ENCODE measurements at places on chromosomes 4 and X. TPM values are rescaled to one million over a fixed set of nuclear protein-coding genes. Genes with fewer than 3 reads are reported as not detected.

The TRIM60 gene
- polyA plus RNA-seq = not detected

GRCh38 chrX:129347291-129347690 is 176.0 kb downstream of the SMARCA1 start:
- H3K36me3 ChIP-seq = no peaks in the 10 kb centered on the region
- no peak overlapping the region for H3K4me3 ChIP-seq
- no peaks in the 10 kb centered on the region for H3K27me3 ChIP-seq
- H3K27ac ChIP-seq = no peak overlapping the region
- no peak for DNase-seq
- no peaks in the 10 kb centered on the region for H3K4me1 ChIP-seq

GRCh38 chrX:68808686-68809357 is 20.0 kb upstream of the EFNB1 start:
- H3K27ac ChIP-seq = no peak overlapping the region
- H3K27me3 ChIP-seq = no peaks in the 10 kb centered on the region
- no peak overlapping the region for H3K4me3 ChIP-seq
- DNase-seq = peak; percentile 48

The KIT gene
- 4.9 TPM for polyA plus RNA-seq

- no peaks in the 10 kb centered on the region for H3K4me1 ChIP-seq
- no peak overlapping the region for H3K4me3 ChIP-seq
- DNase-seq = no peak
Measured at GRCh38 chr4:157791236-157791635, 381.6 kb downstream of the GASK1B start.

GRCh38 chrX:139297638-139298037 is 232.9 kb upstream of the F9 start:
- H3K4me1 ChIP-seq = no peaks in the 10 kb centered on the region
- no peak overlapping the region for H3K27ac ChIP-seq
- H3K4me3 ChIP-seq = no peak overlapping the region

- peak overlapping the region; percentile 76 for H3K27ac ChIP-seq
- DNase-seq = no peak
- H3K36me3 ChIP-seq = no peaks in the 10 kb centered on the region
- no peak overlapping the region for H3K4me3 ChIP-seq
- H3K27me3 ChIP-seq = no peaks in the 10 kb centered on the region
Measured at GRCh38 chr4:26075583-26075982, 161.6 kb downstream of the SMIM20 start.

The RAB40AL gene
- 0.20 TPM for polyA plus RNA-seq

The PKD2 gene
- polyA plus RNA-seq = 9.8 TPM

- no peaks in the 10 kb centered on the region for H3K27me3 ChIP-seq
- peaks cover 6% of the 10 kb centered on the region for H3K4me1 ChIP-seq
- H3K4me3 ChIP-seq = no peak overlapping the region
- DNase-seq = no peak
Measured at GRCh38 chr4:140309124-140309870, 64.1 kb upstream of the SCOC start.

The MAGEA10 gene
- not detected for polyA plus RNA-seq

DNA sequence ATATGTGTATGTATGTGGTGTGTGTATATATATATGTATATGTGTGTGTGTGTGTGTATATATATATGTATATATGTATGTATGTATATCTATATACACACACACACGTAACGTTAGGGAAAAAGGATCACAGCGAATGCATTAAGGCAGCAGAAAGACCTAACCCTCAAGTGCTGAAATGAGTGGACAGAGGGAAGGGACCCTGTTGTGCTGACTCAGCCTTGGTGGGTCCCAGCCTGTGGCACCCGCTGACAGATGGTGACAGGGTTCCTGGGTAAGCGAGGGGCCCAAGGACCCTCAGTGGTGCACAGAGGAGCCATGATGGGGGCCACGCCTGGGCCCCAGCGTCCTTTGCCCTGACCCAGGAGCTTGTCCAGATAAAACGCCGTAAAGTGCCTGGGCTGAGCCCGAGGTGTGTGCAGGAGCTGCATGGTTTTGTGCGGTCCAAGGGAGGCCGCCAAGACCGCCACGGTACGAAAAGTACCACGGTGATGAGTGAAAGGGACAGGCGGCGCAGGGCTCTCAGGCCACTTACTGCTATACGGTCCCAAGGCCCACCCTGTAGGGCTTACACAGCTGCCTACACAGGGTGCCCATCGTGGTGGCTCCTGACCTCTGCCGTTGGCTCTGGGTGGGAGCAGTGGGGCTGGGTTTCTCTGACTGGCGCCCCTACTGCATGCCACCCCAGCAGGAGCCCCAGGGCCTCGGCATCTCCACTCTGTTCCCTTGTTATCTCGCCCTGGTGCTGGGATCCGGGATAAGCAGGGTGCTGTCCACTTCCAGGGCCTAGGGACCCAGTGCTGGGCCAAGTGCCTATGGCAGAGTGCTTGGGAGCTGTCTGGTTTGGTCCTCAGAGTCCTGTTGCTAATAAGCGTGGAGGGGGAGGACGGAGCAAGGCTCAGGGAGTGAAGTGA is 10.0 kb downstream of the SH3BP2 start:
- no peaks in the 10 kb centered on the region for H3K27me3 ChIP-seq
- H3K4me1 ChIP-seq = peaks cover 73% of the 10 kb centered on the region
- peaks cover 2% of the 10 kb centered on the region for H3K36me3 ChIP-seq
- no peak overlapping the region for H3K4me3 ChIP-seq

The CPLX1 gene
- polyA plus RNA-seq = 2.9 TPM

DNA sequence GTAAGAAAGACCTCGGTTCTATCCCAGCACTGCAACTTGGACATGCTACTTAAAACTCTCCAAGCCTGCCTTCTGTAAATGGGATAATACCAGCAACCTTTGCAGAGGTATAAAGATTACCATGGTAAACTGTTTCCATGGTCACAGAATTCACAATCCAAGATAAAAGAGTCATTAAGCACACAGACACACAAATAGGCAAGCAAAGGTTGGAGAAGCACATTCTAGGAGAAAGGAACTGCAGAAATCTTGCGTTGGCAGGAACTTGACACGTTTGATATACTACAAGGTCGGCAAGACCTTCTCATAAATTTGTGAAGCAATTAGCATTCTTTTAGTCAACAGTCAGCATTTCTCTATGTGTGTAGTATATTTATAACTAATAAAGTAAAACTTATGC is 12.3 kb upstream of the CHRNA9 start:
- no peak overlapping the region for H3K27ac ChIP-seq
- no peak overlapping the region for H3K4me3 ChIP-seq
- H3K4me1 ChIP-seq = no peaks in the 10 kb centered on the region
- DNase-seq = no peak

DNA sequence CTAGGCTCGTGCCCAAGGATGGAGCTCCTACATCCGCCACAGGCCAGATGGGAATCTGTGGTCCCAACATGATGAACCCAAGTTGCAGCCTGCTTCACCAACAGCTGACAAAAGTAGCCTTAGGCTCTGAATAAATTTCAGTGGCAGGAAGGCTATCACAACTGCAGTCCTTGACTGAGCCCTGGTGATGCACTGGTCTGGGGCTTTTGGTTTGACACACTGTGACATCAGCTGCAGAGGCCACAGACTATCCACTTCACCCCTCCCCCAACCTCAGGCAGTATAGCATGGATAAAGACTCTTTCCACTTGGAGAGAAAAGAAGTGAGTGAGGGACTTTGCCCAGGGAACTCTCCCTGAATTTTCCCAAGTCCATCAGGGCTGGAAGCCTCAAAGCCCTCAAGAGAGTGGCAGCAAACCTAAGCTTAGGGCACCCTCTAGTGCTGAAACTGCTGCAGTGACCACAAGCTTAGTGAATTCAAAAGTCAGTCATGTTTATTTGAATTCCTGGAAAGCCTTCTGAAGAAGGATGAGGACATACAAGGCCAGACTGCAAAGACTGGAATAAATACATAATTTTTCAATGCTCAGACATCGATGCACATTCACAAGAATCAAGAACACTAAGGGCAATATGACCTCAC is 135.0 kb upstream of the TENT5D start:
- no peak overlapping the region for H3K4me3 ChIP-seq
- DNase-seq = peak; percentile 27
- H3K27me3 ChIP-seq = no peaks in the 10 kb centered on the region
- H3K27ac ChIP-seq = no peak overlapping the region

- DNase-seq = peak; percentile 77
- peak within 1 kb of the TSS; percentile 95 for H3K4me3 ChIP-seq
- no peaks in the 10 kb centered on the region for H3K27me3 ChIP-seq
- H3K27ac ChIP-seq = peak within 1 kb of the TSS; percentile 51
Measured at GRCh38 chr4:52038103-52038912, at the start of gene SGCB. TSS of gene SGCB (minus strand) at chr4:52038299. CDS start at chr4:52038259, 40 bp downstream.

- no peak overlapping the region for H3K4me3 ChIP-seq
- DNase-seq = no peak
- H3K36me3 ChIP-seq = no peaks in the 10 kb centered on the region
- H3K27me3 ChIP-seq = no peaks in the 10 kb centered on the region
Measured at GRCh38 chrX:13334491-13334890, 14.6 kb upstream of the ATXN3L start.

- H3K27me3 ChIP-seq = no peaks in the 10 kb centered on the region
- H3K36me3 ChIP-seq = no peaks in the 10 kb centered on the region
- H3K4me3 ChIP-seq = no peak overlapping the region
Measured at GRCh38 chr4:70120323-70120722, 33.7 kb upstream of the PRR27 start.

The TCEAL7 gene
- 1.3 TPM for polyA plus RNA-seq

DNA sequence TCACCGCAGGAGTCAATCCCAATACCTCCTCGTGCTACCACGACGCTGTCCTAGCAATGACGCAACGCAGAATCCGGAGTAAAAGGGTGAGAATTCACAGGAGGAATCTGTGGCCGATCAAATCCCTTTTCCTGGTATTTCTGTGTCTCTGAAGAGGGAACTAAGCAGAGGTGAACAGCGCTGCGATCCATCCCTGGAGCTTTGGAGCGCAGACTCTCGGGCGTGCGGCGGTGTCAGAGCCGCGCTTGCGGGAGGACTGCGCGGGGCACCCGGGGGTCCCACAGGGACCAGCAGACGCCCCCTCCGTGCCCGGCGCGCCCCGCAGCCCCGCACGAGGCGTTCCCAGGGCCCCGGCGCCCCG is 17.2 kb upstream of the ZNF718 start:
- no peaks in the 10 kb centered on the region for H3K4me1 ChIP-seq
- peaks cover 36% of the 10 kb centered on the region for H3K27me3 ChIP-seq
- H3K4me3 ChIP-seq = no peak overlapping the region
- H3K27ac ChIP-seq = no peak overlapping the region

DNA sequence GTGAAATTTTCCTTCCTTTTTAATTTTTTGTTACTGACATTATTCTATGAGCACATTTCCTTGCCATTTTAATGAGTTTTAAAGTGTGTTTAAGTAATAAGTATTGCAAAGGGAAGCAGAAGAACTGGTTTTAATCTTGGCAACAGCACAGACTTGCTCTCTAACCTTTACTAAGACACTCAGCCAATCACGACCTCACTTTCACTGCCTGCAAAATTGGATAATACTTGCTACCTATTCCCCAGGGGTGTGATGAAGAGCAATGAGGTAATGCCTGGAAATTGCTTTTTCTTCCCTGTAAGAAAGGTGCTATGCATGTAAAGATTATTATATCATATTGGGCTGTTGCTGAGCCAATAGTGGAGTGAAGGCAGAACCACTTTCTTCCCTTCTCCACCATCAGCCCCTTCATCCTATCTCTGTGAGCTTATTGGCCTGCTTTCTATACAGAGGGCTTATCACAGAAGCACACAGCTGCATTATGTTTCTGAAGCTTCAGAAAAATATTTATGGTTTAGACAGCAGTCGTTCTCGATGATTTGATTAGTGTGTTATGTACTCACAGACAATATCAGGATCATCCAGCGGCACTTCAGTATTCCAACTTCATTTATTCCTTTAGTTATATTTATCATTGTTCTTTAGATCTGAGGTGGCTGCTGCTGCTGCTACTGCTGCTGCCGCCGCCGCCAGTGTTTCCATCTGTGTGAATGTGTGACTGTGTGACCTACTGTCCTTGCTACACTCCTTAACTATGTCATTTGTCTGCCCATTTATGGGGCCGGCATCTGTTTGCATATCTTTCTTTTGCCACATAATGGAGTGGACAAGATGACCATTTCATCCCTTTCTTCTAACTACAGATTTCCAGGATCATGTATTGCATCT is 255.1 kb downstream of the C4orf33 start:
- no peak overlapping the region for H3K4me3 ChIP-seq
- no peaks in the 10 kb centered on the region for H3K27me3 ChIP-seq
- DNase-seq = peak; percentile 73
- H3K36me3 ChIP-seq = no peaks in the 10 kb centered on the region

- no peak overlapping the region for H3K27ac ChIP-seq
- no peaks in the 10 kb centered on the region for H3K36me3 ChIP-seq
- H3K27me3 ChIP-seq = no peaks in the 10 kb centered on the region
- no peak for DNase-seq
- H3K4me3 ChIP-seq = no peak overlapping the region
Measured at GRCh38 chr4:90071289-90072235, 55.6 kb upstream of the CCSER1 start.

DNA sequence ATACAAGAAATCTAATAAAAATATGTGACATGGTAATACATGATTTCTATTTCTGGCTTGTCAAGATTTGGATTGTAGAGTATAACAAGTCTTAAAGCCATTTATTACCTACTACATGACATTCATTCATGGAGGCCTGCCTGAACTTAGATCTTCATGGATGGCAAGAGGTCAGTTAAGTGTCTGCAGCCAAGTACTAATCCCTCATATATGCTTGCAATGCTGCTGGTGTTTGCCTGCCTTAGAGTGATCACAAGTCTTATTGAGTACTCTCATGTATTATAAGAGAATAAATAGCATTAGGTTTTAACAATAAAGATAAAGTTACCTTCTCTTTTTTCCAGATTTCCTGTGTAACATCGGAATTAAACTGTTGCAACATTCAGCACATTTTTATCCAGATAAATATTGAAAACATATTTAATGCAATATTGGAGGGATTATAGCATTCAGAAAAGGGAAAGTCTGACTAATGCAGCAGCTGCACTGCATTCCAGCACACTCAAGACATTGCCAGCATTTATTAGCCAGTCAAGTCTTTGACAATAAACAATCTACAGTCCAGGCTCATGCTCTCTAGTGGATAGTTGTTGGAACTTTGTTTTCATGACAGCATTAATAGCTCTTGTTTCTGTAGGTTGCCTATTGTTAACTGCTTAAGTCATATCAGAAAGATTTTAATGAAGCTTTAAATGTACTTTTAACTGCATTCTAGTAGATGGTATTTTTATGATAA is 737.1 kb downstream of the FAT4 start:
- H3K4me3 ChIP-seq = no peak overlapping the region
- DNase-seq = peak; percentile 85
- H3K27me3 ChIP-seq = no peaks in the 10 kb centered on the region
- peaks cover 30% of the 10 kb centered on the region for H3K4me1 ChIP-seq
- H3K27ac ChIP-seq = no peak overlapping the region
- H3K36me3 ChIP-seq = no peaks in the 10 kb centered on the region

DNA sequence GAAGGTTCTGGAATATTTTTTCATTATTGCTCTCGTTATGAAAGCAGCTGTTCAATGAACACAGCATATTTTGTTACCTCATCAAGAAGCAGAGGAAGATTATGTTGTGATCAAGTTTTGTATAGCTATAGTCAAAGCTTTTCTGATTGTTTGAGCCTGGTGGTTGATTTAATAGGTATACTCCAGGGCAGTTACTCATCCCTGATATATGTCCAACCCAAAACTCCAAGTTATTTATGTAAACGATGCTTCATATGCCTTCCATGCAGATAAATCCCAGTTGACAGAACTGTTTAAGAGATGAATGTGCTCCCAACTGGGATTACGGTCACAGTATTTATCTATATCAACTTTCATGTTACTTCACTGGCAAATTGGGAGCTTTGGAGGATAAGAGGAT is 19.1 kb downstream of the NAA11 start:
- H3K36me3 ChIP-seq = no peaks in the 10 kb centered on the region
- no peaks in the 10 kb centered on the region for H3K4me1 ChIP-seq
- no peak overlapping the region for H3K27ac ChIP-seq
- H3K27me3 ChIP-seq = no peaks in the 10 kb centered on the region

GRCh38 chr4:14345356-14345775 is 656.9 kb upstream of the CPEB2 start:
- DNase-seq = no peak
- H3K36me3 ChIP-seq = no peaks in the 10 kb centered on the region
- no peak overlapping the region for H3K27ac ChIP-seq
- no peaks in the 10 kb centered on the region for H3K27me3 ChIP-seq
- no peak overlapping the region for H3K4me3 ChIP-seq
- H3K4me1 ChIP-seq = no peaks in the 10 kb centered on the region
